ENCODE measurements at places on chromosomes 11 and 22.
A peak's percentile ranks its signal among the peaks of the same experiment; 100 is the strongest.

DNA sequence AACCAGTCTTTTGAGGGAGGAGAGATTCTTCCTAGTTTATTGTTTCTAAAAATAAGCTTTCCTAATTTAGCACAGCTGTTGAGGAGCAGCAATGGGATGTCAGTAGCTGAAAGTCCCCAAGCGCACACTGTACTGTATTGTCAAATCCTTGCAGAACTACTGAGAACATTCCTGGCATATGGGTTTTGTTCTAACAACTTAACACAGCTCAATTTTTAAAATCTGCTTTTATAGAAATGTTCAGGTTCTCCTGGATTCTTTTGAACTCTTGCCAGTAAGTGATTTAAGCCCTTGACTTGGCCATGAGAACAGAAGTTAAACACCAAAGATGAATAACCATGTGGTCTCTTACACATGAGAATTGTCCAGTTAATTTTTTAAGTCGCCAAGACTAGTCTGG, 218.6 kb downstream of the FAT3 start:
- DNase-seq: no peak

DNA sequence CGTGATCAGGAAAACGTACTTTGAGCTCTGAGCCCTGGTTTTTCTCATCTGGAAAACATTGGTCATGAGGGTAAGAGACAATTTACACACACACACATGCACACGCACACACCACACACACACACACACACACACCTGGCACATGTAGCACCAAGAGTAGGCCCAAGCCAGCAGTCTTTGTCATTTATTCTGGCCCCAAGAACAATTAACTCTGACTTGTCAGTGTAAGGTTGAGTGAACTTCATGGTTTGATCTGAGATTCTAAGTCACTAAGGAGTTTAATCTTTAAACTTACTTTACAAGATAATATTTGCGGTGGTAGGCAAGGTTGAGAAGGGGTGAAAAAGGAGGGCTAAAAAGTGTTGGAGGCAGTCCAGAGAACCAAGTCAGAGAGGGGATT, 44.1 kb downstream of the MMP20 start:
- no peak for DNase-seq

- no peak for DNase-seq
Observed at GRCh38 chr22:24995649-24996180, 43.2 kb downstream of the KIAA1671 start.

DNA sequence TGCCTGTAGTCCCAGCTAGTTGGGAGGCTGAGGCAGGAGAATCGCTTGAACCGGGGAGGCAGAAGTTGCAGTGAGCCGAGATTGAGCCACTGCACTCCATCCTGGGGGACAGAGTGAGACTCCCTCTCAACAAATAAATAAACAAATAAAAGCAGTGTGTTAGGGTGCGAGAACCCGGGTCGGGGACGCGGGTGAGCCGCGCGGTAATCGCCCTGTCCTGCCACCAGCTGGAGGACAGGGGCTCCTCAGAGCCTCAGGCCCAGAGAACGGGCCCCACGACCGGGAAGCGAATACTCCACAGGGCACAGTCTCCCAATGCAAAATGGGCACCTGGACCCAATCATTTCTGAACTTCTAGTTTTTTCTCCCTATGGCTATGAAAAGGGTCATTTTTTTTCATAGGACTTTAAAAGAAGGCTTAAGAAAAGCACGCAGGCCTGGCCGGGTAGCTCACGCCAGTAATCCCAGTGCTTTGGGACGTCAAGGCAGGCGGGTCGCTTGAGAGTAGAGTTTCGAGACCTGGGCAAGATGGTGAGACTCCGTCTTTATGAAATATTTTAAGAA, 744 bp upstream of the MCM5 start:
- DNase-seq: peak; percentile 21

GRCh38 chr11:67502328-67502979, 2.7 kb downstream of the PITPNM1 start:
- DNase-seq: no peak

DNA sequence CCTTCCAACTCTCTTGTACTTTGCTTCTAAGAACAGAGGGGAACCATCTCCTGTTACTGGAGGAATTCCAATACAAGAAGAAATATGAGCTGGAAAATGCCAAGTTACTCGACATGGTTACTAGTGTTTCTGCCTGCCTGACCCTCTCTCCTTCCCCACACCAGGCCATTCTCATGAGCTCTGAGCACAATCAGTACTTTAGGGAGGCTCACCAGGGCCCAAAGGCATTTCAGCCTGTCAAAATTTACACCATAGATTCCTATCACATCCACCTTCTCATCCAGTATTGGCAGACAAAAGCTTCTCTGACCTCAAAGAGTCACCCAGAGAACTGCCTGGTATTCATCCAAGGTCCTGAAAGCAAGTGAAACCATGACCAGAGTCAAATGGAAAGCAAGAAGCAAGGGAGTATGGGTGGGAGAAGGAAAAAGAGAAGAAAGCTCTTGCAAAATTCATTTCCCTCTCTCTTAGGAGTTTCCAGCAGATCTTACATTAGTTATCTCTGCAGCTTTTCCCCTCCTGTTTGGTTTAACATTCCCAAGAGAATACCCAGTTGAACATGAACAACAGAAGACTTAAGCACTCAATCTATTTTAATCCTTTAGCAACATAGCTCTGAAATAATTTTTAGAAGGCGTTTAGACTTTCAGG, 58.7 kb upstream of the NCAM1 start:
- no peak for DNase-seq

- DNase-seq: peak; percentile 35
Observed at GRCh38 chr11:86021377-86021776, 47.5 kb downstream of the PICALM start.

- DNase-seq: no peak
Observed at GRCh38 chr11:74282421-74282820, 29.0 kb downstream of the P4HA3 start.

GRCh38 chr22:29311464-29312217, 3.9 kb downstream of the RASL10A start:
- no peak for DNase-seq

DNA sequence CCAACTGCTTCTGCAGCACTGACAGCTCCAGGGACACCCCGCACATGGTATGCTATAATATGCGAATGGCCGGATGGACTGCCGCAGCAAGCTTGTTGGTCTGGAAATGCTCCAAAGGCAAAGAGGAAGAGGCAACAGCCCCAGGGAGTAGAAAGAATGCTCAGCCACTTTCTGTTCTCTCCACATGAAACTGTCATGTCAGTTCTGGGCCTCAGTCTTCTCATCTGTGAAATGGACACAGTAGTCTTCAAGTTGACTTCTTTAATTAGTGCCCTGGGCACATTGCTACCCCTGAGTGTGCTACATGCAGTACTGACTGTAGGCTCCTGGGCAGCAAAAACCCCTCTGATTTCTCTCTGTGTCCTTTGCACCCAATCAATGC, 19.9 kb downstream of the IL10RA start:
- DNase-seq: no peak

DNA sequence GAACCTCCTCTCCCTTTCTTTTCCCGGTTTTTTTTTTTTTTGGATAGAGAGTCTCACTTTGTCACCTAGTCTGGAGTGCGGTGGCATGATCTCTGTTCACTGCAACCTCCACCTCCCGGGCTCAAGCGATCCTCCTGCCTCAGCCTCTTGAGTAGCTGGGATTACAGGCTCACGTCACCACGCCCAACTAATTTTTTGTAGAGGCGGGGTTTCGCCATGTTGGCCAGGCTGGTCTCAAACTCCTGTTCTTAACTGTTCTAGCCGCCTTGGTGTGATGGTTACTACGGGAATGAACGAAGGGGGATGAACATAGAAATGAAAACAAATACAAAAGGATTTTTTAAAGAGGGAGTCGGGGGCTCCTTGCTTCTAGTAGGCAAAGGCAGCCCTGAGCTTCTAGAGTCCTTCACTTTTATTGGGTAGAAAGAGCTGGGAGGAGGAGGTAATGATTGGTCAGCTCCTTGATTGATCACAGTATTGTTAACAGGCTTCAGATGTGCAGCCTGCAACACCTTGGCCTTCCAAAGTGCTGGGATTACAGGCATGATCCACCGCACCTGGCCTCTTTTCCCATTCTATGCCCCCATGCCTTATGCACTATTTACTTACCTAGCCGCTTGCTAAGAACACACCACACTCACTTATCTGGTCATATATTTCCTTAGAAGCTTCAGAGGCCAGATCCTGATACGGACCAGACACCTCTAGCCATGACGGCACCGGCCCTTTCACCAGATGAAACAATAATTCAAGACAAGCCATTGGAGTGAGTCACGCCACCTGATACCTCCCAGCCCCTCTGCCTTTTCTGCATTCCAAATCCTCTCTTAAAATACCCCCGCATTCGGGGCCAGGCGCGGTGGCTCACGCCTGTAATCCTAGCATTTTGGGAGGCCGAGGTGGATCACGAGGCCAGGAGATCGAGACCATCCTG, 20.7 kb downstream of the SUSD2 start:
- no peak for DNase-seq

- DNase-seq: no peak
Observed at GRCh38 chr22:44859641-44860040, 107.3 kb downstream of the ARHGAP8 start.

GRCh38 chr11:16126362-16126761, 230.0 kb downstream of the SOX6 start:
- DNase-seq: no peak

DNA sequence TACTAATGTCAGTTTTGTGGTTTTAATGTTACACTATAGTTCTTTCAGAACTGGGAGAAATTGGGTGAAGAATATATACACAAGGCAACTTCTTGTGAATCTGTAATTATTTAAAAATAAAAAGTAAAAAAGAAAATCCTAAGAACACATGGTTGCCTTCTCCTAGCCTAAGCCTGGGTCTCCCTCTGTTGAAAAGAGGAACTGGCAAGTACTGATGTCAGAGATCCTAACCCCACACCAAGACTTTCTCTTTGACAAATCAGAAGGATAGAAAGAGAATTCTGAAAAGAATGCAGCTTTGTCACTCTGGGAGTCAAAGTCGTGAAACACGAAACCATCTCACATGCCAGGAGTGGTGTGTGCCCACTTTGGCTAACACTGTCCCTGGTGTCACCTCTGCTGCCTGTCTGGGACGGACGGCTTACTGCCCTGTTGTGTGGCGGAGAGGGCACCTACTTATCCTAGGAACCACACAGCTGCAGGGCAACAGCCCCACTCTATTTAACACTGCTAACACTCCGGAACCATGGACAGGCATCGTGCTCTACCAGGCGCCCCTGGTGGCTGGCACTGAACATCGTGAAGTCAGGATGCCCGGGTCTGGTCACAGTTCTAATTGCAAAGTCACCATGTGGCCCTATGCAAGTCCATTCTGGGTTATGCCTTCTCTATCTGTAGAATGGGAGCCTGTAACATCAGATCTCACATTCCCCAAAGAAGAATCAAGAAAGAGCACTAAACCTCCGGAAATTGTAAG, 108.7 kb upstream of the CD82 start:
- DNase-seq: no peak

DNA sequence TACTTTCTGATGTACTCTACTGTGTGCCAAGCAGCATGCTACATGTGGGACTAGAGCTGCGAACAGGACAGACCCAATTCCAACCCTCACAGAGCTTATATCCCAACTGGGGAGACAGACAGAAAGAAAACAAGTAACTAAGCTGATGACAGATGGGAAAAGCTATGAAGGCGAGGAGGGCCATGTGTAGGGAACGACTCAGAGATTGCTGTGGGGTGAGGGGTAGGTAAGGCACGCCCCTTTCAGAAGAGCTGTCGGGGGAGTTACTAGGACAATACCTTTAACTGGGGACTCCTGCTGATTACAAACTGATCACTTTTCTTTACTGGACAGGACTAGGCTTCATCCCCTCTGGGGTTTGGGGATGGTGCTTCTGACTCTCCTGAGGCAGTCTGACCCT, 48.9 kb downstream of the ST3GAL4 start:
- DNase-seq: no peak

GRCh38 chr11:71214553-71215424, 37.6 kb downstream of the SHANK2 start:
- DNase-seq: no peak

- DNase-seq: no peak
Observed at GRCh38 chr11:26333906-26334305, 2.0 kb downstream of the ANO3 start.

DNA sequence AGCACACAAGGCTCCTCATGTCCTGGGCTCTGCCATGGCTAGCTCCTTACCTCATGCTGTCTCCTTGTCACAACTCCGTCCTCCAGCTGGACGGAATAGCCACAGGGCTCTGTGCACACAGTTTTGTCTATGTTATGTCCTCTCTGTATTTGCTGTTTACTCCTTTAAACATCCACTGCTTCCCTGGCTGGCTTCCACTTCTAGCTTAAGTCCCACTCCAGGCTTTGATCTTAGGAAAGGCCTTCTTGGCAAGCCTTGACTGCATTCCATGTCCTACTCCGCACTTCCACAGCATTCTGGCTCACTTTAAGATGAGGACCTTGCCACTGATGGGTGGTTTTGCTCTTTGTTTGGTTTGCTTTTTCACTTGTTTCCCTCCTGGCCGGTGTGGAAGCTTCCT, 22.9 kb upstream of the ROBO3 start:
- DNase-seq: no peak

DNA sequence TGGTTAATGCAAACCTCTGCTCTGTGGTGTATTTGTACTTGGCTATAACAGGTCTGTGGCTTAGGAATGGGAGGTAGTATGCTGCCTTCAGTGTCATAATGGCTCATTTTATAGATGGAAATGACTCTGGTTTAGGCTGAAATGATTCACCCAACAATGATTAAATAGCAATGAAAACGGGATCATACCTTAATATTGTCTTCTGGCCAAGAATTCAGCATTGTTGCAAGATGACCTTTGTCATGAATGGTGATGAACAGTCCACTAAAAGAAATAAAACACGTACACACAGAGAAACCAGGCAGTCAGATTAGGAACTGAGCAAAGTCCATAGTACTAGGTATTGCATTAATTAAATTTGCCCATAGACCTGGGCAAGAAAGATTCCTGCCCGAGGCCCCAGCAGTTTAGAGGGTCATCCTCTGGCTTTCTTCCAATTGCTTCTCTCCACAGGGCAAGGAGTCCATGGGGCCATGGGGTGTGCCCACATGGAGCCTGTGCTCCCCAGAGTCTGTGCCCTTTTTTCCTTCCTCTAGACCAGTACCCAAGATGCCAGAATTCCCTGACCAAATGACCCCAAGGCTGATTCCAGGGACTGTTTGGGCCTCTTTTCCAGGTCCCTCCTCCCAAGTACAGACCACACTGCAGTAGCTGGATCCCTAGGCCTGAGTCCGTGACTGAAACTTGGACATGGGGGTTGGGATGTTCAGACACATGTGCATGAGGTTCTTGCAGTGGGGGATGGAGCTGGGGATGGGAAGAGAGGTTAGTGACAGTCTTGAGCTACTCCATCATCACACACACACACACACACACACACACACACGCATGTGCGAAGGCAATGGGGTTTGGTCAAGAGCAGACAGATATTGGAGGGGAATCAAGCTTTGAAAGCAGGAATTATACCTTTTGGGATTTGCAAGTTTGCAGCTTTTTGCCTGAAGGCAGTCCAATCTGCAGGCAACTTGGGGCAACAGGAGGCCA, 134.2 kb downstream of the CCDC81 start:
- no peak for DNase-seq

GRCh38 chr11:107864591-107864990, 6.0 kb upstream of the SLC35F2 start:
- DNase-seq: peak; percentile 32

- peak; percentile 1 for DNase-seq
Observed at GRCh38 chr11:120773501-120774031, 250.3 kb upstream of the TBCEL start.

Measured in hematopoietic multipotent progenitor cell treated with erythropoietin and hydrocortisone succinate and interleukin-3 and kit ligand, for 8 days (in vitro differentiated cells).